ENCODE measurements at places on chromosomes 13 and 19.

- no peak for DNase-seq
These were observed 8.5 kb upstream of the SLC25A15 start for GRCh38 chr13:40780822-40781401.

DNA sequence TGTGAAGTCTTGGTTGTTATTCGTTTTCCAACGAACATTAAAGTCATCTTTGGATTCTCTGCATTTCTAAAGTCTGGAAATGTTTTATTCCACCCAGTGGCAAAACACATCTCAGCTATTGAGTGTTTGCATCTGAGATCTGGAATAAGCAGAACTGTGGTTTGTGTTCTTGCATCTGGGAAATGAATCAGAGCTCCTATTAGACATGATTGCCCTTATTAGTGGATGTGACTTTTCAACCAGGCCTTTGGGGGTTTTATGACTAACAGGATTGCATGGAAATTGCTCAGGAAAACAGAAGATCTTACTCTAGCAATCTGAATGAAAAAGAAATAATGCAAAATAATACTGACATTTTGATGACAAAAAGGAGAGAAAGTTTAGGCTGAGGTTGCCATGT is 488.8 kb downstream of the IRS2 start:
- no peak for DNase-seq

- no peak for DNase-seq
These were observed 1.2 kb downstream of the ACP5 start for GRCh38 chr19:11576227-11576626.

DNA sequence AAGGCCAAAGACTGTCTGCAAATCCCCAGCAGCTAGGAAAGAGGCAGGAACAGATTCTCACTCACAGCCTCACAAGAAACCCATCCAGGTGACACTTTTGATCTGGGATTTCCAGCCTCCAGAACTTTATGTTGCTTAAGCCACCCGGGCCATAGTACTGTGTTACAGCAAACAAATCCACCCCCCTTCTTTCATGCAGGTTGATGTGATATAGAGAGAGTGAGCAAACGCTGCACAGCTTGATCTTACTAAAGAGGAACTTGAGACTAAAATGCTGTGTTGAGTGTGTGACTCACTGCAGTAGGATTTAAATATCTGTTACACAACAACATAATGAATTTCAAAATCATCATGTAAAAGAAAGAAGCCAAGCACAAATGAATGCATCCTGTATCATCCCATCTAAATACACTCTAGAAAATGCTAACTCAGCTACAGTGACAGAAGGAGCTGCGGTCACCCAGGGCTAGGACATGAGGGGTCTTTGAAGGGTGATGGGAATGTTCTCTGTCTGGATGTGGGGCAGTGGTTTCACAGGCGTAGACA is 32.2 kb downstream of the RCBTB2 start:
- no peak for DNase-seq

GRCh38 chr13:21616880-21617279 is 12.9 kb upstream of the MICU2 start:
- no peak for DNase-seq

GRCh38 chr13:74465271-74465670 is 331.1 kb upstream of the KLF12 start:
- DNase-seq, result no peak

All from activated T-helper 1 cell treated with anti-CD3 and anti-CD28 coated beads, Interleukin-2, amount 50 U/mL, for 16 hours (primary cell).